Activated CD4-positive, alpha-beta memory T cell treated with anti-CD3 and anti-CD28 coated beads for 36 hours (primary cell): ENCODE measurements at places on chromosomes 1 and 21. TPM values are rescaled to one million over a fixed set of nuclear protein-coding genes. Genes with fewer than 3 reads are reported as not detected.

The CCDC17 gene
- total RNA-seq: 1.3 TPM

- peaks cover 4% of the 10 kb centered on the region for H3K36me3 ChIP-seq
- H3K27me3 ChIP-seq: peaks cover 66% of the 10 kb centered on the region
- H3K4me3 ChIP-seq: no peak overlapping the region
- DNase-seq: no peak
Observed at GRCh38 chr1:217135569-217135915, 412.3 kb upstream of the ESRRG start.

The S100A7A gene
- not detected for total RNA-seq

DNA sequence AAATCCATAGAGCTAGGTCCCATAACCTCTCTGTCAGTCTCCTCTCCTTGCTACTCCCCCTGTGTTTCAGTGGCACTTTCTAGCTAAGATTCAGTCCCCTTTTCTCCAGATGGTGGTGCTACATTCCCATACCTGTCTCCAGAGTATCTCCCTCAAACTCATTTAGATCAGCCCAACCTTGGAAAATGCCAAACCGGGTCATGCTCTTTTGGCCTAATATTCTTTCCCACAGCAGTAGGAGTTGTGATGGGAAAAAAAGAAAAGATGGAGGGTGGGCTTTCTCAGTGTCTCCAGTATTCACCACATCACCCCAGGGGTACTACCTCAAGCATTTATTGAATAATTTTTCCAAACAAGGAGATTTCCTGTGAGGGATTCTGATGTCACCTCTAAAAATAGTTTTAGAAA is 3.2 kb upstream of the RXFP4 start:
- DNase-seq: peak; percentile 39
- H3K36me3 ChIP-seq: no peaks in the 10 kb centered on the region
- peaks cover 42% of the 10 kb centered on the region for H3K4me1 ChIP-seq
- peak overlapping the region; percentile 30 for H3K27ac ChIP-seq

DNA sequence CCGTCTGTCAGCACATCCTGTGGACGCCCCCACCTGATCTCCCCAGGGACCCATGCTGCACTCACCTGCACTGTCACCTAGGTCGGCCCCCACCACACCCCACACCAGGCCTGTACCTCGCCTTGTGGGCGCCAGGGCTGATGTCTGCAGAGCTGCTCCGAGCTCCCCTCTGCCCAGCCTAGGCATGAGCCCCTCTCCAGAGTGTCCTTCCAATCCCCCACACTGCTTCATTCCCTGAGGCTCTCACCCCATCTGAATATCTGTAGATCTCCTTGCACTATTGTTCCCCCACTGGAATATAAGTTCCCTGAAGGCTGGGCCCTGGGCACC is 12.2 kb downstream of the UMODL1 start:
- no peak overlapping the region for H3K27ac ChIP-seq
- H3K27me3 ChIP-seq: no peaks in the 10 kb centered on the region
- no peaks in the 10 kb centered on the region for H3K36me3 ChIP-seq
- H3K4me3 ChIP-seq: no peak overlapping the region

The LCE3D gene
- total RNA-seq: not detected

GRCh38 chr1:18711536-18712251 is 81.0 kb downstream of the PAX7 start:
- H3K36me3 ChIP-seq: no peaks in the 10 kb centered on the region
- H3K27me3 ChIP-seq: peaks cover 45% of the 10 kb centered on the region
- no peak overlapping the region for H3K27ac ChIP-seq
- H3K4me1 ChIP-seq: peaks cover 3% of the 10 kb centered on the region
- no peak overlapping the region for H3K4me3 ChIP-seq

GRCh38 chr1:66343569-66344325 is 190.2 kb upstream of the SGIP1 start:
- peak overlapping the region; percentile 15 for H3K4me3 ChIP-seq
- peaks cover 29% of the 10 kb centered on the region for H3K36me3 ChIP-seq
- H3K27me3 ChIP-seq: no peaks in the 10 kb centered on the region
- peaks cover 78% of the 10 kb centered on the region for H3K4me1 ChIP-seq

- H3K4me3 ChIP-seq: no peak overlapping the region
- DNase-seq: no peak
- H3K4me1 ChIP-seq: no peaks in the 10 kb centered on the region
Observed at GRCh38 chr21:26546446-26547097, 26.5 kb downstream of the CYYR1 start.

The OR6K3 gene
- total RNA-seq: not detected

The SYTL1 gene
- total RNA-seq: 27.3 TPM

DNA sequence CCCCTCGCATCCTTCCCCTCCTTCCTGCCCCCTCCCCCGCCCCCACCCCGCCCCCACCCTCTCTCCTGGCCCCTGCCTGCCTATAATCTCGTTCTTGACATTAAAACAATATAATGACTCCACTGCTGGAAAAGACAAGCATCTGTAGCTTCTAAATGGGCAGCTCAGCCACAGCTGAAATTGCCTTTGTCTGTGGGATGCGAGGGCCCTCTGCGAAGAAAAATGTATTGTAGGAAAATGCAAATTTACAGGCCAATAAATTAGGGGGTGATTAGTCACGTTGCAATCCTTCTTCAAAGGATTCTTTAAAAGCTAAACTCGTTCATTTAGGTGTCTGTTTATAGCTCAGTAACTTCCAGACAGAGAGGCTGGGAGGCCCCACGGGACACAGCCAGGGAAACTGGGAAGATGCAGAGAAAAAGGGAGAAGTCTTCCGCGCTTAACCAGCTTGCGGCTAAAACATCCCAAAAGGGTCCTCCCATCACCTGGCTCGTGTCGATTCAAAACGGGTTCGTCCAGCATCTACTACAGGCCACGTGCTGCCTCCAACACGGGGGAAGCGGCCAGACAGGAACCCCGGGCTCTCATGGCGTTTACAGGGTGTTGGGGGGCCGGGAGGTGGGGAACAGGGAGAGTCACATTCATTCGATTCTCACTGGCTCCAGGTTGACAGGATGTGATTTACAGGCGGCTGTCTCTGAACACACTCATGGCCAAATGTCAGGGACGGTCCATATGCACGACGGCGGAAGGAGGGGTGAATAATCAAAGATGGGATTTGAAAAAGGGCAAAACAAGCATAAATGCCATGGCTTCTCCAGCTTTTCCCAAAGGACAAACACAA is 100.5 kb upstream of the ZBTB40 start:
- DNase-seq: no peak
- peaks cover 40% of the 10 kb centered on the region for H3K27me3 ChIP-seq
- no peak overlapping the region for H3K4me3 ChIP-seq

GRCh38 chr1:236159704-236160539 is 17.6 kb downstream of the GPR137B start:
- no peak overlapping the region for H3K27ac ChIP-seq
- H3K27me3 ChIP-seq: no peaks in the 10 kb centered on the region
- no peak overlapping the region for H3K4me3 ChIP-seq

The VHLL gene
- not detected for total RNA-seq

DNA sequence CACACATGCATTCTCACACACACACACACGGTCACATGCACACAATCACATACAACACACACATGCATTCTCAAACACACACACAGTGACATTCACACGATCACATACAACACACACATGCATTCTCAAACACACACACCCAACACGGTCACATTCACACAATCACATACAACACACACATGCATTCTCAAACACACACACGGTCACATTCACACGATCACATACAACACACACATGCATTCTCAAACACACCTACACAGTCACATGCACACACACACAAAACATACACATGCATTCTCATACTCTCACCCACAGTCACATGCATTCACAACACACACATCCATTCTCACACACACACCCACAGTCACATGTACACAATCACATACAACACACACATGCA is 135.0 kb downstream of the CASZ1 start:
- no peak overlapping the region for H3K4me3 ChIP-seq
- no peak for DNase-seq
- H3K4me1 ChIP-seq: no peaks in the 10 kb centered on the region
- H3K27me3 ChIP-seq: no peaks in the 10 kb centered on the region

GRCh38 chr1:223771814-223772770 is 59.8 kb downstream of the CAPN2 start:
- H3K36me3 ChIP-seq: peaks cover 55% of the 10 kb centered on the region
- H3K27ac ChIP-seq: peak overlapping the region; percentile 70
- peak; percentile 35 for DNase-seq
- H3K4me1 ChIP-seq: peaks cover 44% of the 10 kb centered on the region
- H3K4me3 ChIP-seq: no peak overlapping the region
